ENCODE measurements at places on chromosomes 5 and 9.

DNA sequence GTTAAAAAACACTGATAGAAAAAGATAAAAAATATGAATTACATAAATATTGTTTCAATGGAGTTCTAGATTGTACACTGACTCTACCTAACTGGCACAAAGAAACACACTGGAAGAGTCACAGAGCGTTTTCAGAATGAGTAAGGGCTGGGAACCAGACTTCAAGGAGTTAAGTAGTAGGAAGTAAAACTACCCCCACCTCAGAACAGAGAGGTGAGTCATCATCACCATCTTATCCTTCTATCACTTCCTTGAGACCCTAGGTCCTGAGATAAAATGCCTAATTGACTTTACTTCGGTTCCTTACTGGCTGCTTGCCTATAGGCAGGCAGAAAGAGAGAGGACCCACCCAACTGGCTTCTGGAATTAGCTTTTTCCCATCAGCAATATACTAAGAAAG is 79.7 kb downstream of the ELAVL2 start:
- DNase-seq, result no peak

GRCh38 chr5:139141446-139142204 is 56.5 kb downstream of the SIL1 start:
- no peak for DNase-seq

DNA sequence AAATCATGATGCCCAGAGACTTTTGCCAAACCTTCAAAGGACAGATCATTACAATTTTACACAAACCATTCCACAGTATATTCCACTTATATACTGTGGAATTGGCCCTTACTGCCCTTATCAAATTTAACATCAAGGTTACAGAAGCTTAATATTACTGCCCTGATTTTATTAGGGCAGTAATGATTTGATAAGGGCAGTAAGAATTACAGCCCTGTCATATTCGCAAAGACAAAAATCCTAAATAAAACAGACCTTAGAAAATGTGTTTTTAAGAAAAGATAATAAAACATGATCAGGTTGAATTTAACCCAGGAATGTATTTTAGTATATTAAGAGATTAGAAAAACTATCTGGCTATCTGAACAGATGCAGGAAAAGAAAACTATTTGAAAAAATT is 7.7 kb upstream of the TMEM161B start:
- no peak for DNase-seq

GRCh38 chr5:175516933-175517823 is 38.8 kb downstream of the SFXN1 start:
- DNase-seq, result no peak

- DNase-seq, result no peak
Measured at GRCh38 chr5:142426129-142427014, 101.6 kb upstream of the SPRY4 start.

GRCh38 chr9:115133649-115134048 is 15.7 kb upstream of the TNC start:
- no peak for DNase-seq

- DNase-seq, result no peak
Measured at GRCh38 chr5:96538808-96539250, 105.8 kb upstream of the PCSK1 start.

GRCh38 chr5:24765219-24765618 is 120.4 kb upstream of the CDH10 start:
- no peak for DNase-seq

GRCh38 chr9:122325124-122325523 is 45.7 kb upstream of the PTGS1 start:
- no peak for DNase-seq

GRCh38 chr5:179310439-179311090 is 34.7 kb downstream of the ADAMTS2 start:
- DNase-seq, result no peak

GRCh38 chr9:78393932-78394331 is 97.0 kb downstream of the PSAT1 start:
- no peak for DNase-seq
